Progenitor cell of endocrine pancreas (in vitro differentiated cells): ENCODE measurements at places on chromosomes 2 and 18. TPM values are rescaled to one million over a fixed set of nuclear protein-coding genes. Genes with fewer than 3 reads are reported as not detected.
A peak's percentile ranks its signal among the peaks of the same experiment; 100 is the strongest.

Gene CMPK2
- total RNA-seq, result 3.4 and 3.6 TPM in 2 replicates

Gene KCNG2
- total RNA-seq, result not detected in 2 replicates

Gene COL6A3
- total RNA-seq, result 0.82 and 1.0 TPM in 2 replicates

Gene TBR1
- total RNA-seq, result not detected in 2 replicates

Gene ARHGEF4
- 5.6 and 6.5 TPM in 2 replicates for total RNA-seq

Gene SPIRE1
- 24.6 and 29.4 TPM in 2 replicates for total RNA-seq

Gene TRABD2A
- total RNA-seq, result 1.4 and 2.0 TPM in 2 replicates

Gene RAPH1
- total RNA-seq, result 19.9 and 21.7 TPM in 2 replicates

GRCh38 chr2:236180076-236180816 lies 12.1 kb upstream of the GBX2 start:
- H3K4me3 ChIP-seq, result no peak overlapping the region
- H3K27ac ChIP-seq, result peak overlapping the region; percentile 27
- H3K27me3 ChIP-seq, result peaks cover 56% of the 10 kb centered on the region

DNA sequence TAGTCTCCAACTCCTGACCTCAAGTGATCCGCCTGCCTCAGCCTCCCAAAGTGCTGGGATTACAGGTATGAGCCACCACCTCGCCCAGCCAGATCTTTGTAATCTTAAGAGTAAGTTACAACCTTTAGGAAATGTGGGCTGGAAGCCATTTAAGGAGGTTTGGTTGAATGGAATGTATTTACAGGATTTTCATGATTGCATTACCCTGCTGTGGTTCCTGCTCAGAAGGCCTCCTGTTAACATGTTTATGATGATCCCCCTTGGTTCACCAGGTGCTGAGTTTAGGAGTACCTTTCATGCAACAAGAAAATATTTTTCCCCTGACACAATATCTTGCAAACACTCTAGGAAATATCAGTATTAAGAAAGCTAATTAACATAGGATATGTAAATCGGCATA lies 187.4 kb upstream of the SH3BP4 start:
- H3K27ac ChIP-seq, result no peak overlapping the region
- H3K4me1 ChIP-seq, result peaks cover 5% of the 10 kb centered on the region
- no peaks in the 10 kb centered on the region for H3K36me3 ChIP-seq

DNA sequence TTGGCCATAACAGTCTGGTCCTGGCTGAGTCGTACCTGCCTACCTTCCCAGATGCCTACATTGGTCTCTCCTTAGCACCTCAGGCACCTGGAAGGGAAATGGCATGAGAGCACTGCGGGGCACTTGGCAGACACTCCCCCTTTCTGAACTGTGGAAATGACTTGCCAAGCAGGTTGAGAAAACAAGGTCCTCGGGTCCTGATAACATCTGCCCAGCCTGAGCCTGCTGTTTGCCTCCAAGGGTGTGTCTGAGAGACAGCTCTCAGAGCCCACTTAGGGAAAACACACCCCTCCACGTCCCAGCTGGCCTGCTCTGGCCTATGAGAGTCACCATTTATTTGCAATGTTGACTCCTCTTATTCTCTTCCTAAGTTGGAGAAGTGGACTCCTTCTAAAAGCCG lies 10.5 kb downstream of the FAM110C start:
- no peak overlapping the region for H3K4me3 ChIP-seq
- DNase-seq, result no peak
- H3K36me3 ChIP-seq, result peaks cover 6% of the 10 kb centered on the region
- H3K27me3 ChIP-seq, result no peaks in the 10 kb centered on the region
- H3K27ac ChIP-seq, result no peak overlapping the region
- peaks cover 10% of the 10 kb centered on the region for H3K4me1 ChIP-seq

- peaks cover 43% of the 10 kb centered on the region for H3K27me3 ChIP-seq
- no peaks in the 10 kb centered on the region for H3K36me3 ChIP-seq
- no peak overlapping the region for H3K27ac ChIP-seq
- no peak for DNase-seq
- H3K4me3 ChIP-seq, result no peak overlapping the region
Observed at GRCh38 chr2:133442393-133442792, 125.9 kb downstream of the NCKAP5 start.

GRCh38 chr2:238994876-238995275 lies 147.0 kb downstream of the TWIST2 start:
- no peaks in the 10 kb centered on the region for H3K4me1 ChIP-seq
- H3K4me3 ChIP-seq, result no peak overlapping the region
- peaks cover 4% of the 10 kb centered on the region for H3K27me3 ChIP-seq
- H3K36me3 ChIP-seq, result no peaks in the 10 kb centered on the region
- no peak for DNase-seq

DNA sequence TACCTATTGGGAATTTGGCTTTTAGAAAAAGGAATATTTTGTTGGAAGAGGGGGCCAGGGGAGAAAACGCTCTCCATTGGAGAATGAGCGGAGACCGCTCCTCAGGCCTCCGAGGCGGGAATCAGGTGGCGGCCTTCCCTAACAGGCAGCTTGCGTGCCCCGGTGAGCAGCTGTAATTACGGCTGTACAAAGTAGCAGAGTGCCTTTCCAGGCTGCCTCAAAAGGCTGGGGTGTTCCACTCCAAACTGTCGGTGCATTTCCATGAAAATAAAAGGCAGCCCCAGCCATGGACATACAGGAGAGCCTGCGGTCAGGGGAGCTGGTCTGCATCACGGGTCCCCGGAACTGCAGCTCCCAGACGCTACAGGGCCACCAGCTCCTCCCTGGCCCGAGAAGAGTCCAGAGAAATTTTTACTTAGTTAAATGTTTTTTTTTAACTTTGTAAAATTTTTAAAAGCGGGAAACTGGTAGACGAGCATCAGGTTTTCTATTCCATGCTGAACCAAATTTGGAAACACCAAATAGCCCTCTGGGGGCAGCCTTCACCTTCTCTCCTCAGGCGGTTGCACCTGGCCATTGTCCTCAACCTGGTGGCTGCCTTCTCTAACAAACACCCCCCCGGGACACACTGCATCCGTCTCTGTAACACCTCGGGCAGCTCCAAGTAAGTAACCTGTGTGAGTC lies 209.3 kb upstream of the SALL3 start:
- no peak overlapping the region for H3K27ac ChIP-seq
- H3K4me3 ChIP-seq, result no peak overlapping the region
- no peaks in the 10 kb centered on the region for H3K36me3 ChIP-seq
- H3K27me3 ChIP-seq, result peaks cover 41% of the 10 kb centered on the region

GRCh38 chr2:127410871-127411652 lies 7.2 kb upstream of the PROC start:
- DNase-seq, result no peak
- no peaks in the 10 kb centered on the region for H3K36me3 ChIP-seq
- H3K4me3 ChIP-seq, result no peak overlapping the region
- peaks cover 16% of the 10 kb centered on the region for H3K4me1 ChIP-seq
- no peak overlapping the region for H3K27ac ChIP-seq

GRCh38 chr2:169694894-169695260 lies 608 bp downstream of the PHOSPHO2 start:
- H3K4me1 ChIP-seq, result peaks cover 13% of the 10 kb centered on the region
- H3K4me3 ChIP-seq, result peak overlapping the region; percentile 98
- no peak for DNase-seq

DNA sequence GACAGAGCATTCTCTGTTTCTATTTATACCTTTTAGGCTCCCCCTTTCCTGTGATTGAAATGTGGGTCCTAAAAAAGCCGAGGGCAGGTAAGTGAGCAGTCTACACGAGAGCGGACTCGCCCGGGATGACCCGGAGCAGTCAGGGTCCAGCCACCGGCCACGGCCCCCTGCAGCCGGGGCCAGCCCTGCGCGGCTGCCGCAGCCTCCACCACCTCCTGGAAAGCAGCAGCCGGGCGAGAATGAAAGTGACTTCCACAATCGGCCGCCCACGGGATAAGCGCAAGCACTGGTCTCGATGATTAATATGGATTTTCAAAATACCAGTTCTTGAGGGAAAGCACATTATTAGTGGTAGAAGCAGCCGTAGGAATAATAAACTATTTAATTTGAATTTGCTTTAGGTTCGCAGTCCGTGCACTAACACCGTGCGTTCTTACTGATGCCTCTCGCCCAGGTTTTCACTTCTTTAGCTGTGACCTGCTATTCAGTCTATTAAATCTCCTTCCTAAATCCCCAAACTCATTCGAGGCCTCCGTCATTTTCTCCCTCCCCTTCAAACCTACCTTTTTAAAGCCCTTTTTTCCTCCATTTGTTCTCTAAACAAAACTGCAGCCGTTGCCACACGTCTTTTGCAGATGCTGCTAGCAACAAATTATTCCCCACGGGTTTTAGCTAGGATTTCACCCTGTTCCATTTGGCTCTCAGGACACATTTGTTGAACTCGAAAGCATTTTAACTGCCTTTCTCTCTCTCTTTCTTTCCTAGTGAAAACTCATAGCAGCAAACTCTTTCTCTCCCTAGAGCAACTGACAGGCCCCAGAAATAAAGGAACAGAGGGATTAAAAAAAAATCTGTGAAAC lies 1015.1 kb upstream of the PIK3C3 start:
- no peak overlapping the region for H3K27ac ChIP-seq
- no peaks in the 10 kb centered on the region for H3K27me3 ChIP-seq
- no peaks in the 10 kb centered on the region for H3K4me1 ChIP-seq
- no peak overlapping the region for H3K4me3 ChIP-seq
- no peak for DNase-seq

- no peaks in the 10 kb centered on the region for H3K4me1 ChIP-seq
- H3K4me3 ChIP-seq, result no peak overlapping the region
- H3K27me3 ChIP-seq, result no peaks in the 10 kb centered on the region
- no peak overlapping the region for H3K27ac ChIP-seq
Observed at GRCh38 chr2:157497638-157498314, 53.9 kb upstream of the CYTIP start.

GRCh38 chr2:149741646-149742045 lies 154.1 kb upstream of the MMADHC start:
- H3K4me3 ChIP-seq, result no peak overlapping the region
- no peak overlapping the region for H3K27ac ChIP-seq
- peaks cover 2% of the 10 kb centered on the region for H3K36me3 ChIP-seq
- peaks cover 10% of the 10 kb centered on the region for H3K4me1 ChIP-seq

DNA sequence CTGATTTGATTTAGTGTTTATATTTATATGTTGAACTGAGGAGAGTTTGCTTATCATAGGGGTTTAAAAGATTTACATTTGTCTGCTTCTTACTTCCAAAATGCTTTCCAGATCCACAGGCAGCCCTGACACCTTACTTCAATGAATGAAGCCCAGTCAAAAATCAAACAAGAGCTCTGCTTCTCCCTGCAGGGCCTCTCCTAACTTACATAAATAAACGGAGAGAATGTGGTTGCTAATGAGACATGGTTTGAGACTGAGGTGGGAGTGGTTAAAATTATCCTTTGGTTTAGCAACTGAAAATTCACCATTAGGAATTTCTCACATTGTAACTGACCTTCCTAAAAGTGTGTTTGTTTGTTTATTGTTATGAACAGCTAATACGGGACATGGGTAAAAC lies 612.3 kb upstream of the FANCL start:
- no peak overlapping the region for H3K27ac ChIP-seq
- no peaks in the 10 kb centered on the region for H3K36me3 ChIP-seq
- no peak for DNase-seq
- H3K4me1 ChIP-seq, result peaks cover 2% of the 10 kb centered on the region

- DNase-seq, result no peak
- no peak overlapping the region for H3K4me3 ChIP-seq
- H3K27ac ChIP-seq, result no peak overlapping the region
- peaks cover 4% of the 10 kb centered on the region for H3K4me1 ChIP-seq
Observed at GRCh38 chr2:100404411-100404810, 13.1 kb downstream of the CHST10 start.

DNA sequence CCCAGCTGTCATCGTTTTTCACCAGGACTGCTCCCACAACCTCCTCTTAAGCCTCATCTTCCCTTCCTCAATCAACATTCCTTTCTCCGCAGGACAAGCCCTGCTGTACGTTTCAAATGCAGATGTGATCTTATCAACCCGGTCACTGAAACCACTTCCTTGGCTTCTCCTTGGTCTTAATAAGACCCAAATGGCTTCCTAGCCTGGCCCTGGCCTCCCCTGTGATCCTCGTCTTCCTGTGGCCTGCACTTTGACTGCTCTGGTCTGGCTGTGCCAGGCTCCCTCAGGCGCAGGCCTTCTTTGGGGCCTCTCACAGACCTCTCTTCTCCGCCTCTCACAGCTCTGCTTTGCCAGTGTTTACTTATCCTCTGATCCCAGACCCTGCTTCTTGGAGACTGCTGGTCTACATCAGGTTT lies 4.7 kb upstream of the ADNP2 start:
- H3K4me3 ChIP-seq, result no peak overlapping the region
- no peaks in the 10 kb centered on the region for H3K27me3 ChIP-seq
- H3K4me1 ChIP-seq, result peaks cover 20% of the 10 kb centered on the region
- H3K36me3 ChIP-seq, result no peaks in the 10 kb centered on the region
- DNase-seq, result no peak

- no peak overlapping the region for H3K4me3 ChIP-seq
- no peaks in the 10 kb centered on the region for H3K4me1 ChIP-seq
Observed at GRCh38 chr2:234403074-234403473, 93.8 kb downstream of the ARL4C start.
